Cerebellum (tissue), 4 donors: ENCODE measurements at places on chromosomes 12 and 14.

DNA sequence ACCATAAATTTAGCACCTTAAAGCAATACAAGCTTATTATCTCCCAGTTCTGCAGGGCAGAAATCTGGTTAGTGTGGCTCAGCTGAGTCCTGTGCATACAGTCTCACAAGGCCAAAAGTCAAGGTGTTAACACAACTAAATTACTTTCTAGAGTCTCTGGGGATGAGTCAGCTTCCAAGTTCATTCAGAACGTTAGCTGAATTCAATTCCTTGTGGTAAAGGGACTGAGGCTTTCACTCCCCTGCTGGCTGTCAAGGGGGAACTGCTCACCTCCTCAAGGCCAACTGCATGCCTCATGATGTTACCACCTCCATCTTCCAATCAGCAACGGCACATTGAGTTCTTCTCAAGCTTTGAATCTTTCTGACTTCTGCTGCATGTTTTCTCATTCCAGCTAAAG, 27.6 kb downstream of the EML5 start:
- DNase-seq: no peak

- DNase-seq: no peak
These were observed 17.4 kb downstream of the ZDHHC17 start for GRCh38 chr12:76781321-76781720.

DNA sequence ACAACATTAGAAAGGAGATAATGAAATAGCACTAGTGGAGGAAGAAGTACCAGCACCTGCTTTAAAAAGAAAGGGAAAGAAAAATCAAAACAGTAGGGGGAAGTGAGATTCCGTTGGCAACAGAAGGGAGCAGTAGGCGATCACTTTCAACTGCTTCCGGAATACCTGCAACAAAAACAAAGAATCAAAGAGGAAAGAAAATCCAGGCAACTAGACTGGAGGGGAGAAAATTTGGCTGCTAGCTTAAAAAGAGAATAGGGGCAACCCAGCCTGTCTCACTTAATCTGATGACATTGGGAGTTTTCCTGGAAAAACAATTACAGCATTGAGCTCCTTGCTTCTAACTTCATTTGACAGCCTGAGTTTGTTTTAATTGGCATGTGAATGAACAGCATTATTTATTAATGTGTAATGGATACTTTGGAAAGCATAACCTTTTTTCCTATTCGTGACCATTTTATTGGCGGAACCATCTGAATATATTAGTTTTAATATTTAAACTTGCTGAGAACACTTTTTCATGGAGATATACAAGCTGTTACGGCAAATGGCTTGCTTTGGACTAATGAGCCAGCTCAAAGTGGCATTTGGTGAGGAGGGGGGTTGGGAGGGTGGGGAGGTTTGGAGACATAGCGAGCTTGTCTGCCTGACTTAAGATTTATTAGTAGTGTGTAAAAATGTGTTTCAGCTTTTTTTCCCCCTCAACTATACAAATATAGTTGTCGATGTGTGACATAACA, 2.5 kb upstream of the DACT1 start:
- DNase-seq: no peak

GRCh38 chr14:100156776-100157175, 2.7 kb downstream of the DEGS2 start:
- DNase-seq: peak; percentile 69

DNA sequence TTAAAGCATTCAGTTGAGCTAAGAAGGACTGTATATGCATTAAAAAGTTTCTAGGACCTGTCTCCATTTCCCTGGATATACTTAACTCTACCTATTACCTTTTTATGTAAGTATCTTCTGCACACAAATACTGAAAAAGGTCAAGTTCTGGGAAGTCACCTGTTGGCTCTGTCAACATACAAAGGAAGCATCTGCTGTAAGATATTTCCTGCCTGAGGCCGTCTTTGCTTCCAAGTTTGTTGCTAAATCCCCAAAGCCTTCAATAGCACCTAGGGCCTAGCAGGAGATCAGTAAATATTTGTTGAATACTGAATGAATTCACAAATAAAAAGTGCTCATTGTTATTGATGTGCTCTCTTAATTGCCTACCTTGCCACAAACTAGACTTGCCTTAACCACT, 188.4 kb downstream of the DUSP6 start:
- DNase-seq: no peak

DNA sequence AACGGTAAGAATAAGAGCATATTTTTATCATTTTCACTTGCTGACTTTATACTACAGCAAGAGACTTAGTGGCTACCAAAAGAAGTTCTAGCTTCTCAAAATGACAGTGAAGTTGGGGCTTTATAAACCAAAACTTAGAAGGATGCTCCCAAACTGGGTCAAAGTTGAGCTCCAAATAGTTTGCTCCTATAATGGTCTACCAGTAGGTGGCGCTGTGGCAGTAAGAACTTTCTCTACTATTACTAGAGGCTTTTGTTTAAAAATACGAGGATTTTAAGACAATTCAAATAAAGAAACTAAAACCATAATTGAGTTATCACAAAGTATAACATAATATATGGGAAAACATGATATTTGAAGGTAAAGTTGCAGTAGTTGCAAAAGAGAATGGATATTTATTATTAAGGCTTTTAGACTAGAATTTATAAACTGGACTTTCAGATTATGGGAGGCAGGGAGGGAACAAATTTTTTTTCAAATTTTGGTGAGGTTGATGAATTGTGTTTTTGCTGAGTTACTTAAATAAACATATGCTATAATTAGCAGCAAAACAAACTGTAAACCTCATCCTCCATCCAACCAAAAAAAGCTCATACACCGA, 75.0 kb downstream of the TGFB3 start:
- peak; percentile 36 for DNase-seq

DNA sequence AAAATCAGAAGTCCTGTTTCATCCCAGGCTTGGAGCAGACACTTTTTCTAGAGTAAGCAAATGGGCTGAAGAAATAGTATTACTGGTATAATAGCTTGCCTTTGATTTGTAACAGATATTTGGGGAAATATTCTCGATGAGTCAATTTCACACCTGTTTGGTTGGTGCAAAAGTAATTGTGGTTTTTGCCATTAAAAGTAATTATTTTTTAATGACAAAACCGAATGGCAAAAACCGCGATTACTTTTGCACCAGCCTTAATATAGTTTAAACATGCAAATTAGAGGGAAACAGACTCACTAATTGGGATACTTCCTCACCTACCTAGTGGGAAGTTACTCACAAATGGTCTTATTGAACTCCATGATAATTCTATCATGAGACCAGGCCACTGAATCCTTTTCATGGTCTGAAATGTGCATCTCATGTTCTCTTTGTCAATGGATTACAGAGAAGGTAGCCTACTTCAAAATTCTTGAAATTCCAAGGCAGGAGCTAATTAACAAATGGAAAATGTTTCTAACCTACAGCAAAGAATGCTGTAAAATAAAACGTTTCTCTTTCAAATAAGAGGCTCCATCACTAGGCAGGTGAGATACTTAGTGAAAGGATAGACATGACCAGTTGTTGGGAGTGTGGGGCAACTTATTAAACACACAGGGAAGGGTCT, 391.3 kb downstream of the EMP1 start:
- no peak for DNase-seq

DNA sequence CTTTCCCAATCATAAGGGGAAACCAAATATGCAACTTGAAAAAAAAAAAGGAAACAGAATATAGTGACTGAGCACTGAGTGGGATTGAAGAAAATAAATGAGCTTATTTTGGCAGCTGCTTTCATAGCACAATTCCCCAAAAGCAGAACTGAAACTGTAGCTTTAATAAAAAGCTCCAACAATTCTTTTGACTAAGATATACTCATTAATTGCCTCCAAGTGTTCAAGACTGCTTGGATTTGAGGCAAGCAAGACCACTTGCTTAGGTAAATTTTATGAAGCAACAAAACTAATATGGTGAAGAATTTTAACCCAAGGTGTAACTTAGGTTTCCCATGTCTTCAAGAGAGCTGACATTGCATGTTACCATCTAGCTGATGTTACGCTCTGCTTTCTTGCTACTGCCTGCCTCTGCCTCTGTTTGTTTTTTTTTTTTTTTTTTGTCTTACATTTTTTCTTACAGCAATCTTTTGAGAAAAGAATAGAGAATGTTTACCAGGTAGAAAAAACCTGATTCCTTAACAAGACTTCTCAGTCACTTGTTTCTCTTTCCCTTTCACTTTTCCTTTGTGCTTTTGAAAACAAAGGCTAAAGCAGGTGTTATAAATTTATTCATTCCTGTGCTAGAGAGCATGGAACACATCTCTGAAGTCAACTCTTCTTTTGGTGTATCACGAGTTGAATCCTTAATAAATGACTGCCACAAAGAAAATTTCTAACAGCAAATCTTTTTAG, 134.4 kb downstream of the BCAT1 start:
- no peak for DNase-seq

- DNase-seq: no peak
These were observed 16.6 kb upstream of the MCRS1 start for GRCh38 chr12:49584591-49584990.

GRCh38 chr14:66445936-66446335, 40.2 kb upstream of the CCDC196 start:
- no peak for DNase-seq

GRCh38 chr12:66365718-66366490, 63.6 kb downstream of the HELB start:
- DNase-seq: no peak

- no peak for DNase-seq
These were observed 35.7 kb downstream of the PAWR start for GRCh38 chr12:79655036-79655435.

GRCh38 chr12:102946042-102946441, 11.4 kb upstream of the ASCL1 start:
- DNase-seq: no peak

DNA sequence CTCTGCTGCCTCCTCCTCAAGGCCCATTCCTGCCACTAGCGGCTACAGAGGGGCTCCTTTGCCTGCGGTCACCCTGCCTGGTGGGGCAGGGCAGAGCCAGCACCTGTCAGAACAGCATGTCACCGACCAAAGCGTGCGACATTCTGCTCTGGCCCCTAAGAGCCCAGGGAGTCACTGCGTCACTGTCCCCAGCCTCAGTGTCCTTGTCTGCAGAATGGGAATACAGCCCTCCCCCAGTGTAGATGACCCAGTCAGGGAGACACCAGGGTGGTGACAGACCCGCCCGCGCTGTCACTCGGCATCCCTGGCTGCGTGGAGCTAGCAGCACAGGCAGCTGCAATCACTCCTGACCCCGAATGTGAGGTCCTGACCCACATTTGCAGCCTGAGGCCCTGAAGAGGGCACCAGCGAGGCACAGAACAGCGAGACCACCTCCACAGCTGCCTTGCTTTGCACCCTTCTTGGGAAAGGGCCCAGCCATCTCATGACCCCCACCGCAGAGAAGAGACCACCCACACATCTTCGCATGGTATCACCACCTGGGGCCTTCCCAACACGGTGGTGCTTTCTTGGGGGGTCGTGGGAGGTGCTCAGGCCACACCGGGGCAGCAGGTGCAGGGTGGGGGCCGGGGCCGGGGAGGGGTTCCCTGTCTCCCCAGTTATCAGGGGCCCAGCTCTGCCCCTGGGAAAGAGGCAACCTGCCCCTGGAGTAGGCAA, 2.5 kb downstream of the AHNAK2 start:
- no peak for DNase-seq

DNA sequence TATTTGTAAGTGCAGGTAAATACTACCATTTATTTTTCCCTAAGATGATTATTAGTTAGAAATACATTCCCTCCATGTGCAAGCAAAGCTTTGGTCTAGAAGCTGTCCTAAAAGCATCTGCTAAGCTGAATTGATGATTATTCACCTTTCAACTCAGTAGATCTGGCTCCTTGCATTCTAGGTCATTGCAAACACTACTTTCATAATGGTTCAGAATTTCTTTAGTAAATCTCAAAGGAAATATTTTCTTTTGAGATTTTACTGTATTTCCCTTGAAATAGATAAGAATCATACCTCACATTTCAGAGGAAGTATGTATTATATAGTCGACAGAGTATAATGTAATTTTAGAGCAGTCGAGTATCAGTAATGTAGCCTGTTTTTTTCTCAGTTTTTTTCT, 2.4 kb downstream of the ETNK1 start:
- no peak for DNase-seq

DNA sequence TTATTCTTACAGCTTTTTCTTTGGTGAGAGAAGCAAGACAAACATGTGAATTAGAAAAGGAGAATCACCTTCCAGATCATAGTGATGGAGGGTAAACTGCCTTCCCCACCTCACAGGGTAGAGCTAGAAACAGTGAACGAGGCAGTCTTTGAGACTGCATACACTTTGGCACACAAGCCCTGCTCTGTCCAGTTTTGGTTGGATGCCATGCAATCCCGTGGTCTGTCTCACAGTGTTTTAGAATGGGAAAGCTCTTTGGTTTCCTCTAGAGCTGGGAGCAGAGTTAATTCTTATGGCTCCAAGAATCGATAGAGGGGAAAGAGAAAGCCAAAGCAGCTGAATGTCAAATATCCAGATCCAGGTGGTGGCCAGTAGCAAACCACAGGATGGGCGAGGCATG, 21.9 kb downstream of the TDP1 start:
- no peak for DNase-seq

- DNase-seq: no peak
These were observed 587.1 kb upstream of the ATXN7L3B start for GRCh38 chr12:73950507-73950906.

DNA sequence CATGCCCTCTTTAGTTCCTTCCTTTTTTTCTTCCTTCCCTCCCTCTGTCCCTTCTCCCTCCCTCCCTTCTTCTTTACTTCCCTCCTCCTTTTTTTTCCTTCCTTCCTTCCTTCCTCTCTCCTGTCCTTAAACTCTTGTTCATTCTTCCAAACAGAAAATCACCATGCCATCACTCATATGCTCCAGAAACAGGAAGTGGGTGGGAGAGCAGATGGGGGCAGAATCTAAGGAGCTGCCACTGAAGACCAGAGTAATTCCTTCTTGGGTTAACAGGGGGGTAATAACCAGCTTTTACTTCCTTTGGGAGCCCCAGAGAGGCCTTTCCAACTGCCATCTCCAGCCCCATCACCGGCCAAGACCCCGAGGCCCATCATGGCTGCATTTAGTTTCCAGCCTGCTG, 51.2 kb downstream of the SVOP start:
- no peak for DNase-seq

DNA sequence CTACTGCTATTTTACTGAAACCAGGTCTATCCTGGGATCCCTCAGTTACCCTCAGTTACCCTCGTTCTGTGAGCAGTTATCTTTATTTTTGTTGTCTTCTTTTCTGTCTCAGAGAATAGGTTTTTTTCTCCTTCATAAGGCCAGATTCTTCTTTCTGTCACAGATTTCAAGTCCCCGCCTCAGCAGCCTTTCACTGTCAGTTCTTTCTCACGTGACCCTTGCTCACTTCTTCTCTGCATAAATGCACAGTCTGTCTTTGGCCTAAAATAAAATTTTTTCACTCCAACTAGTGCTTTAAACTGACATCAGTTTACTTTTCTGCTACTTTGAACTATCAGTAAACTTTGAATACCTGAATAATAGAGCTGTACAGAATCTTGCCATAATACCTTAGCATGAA, 299.7 kb downstream of the ERC1 start:
- no peak for DNase-seq

GRCh38 chr14:70893858-70894291, 13.4 kb upstream of the PCNX1 start:
- DNase-seq: no peak
